ENCODE measurements at places on chromosomes 7 and 10.

DNA sequence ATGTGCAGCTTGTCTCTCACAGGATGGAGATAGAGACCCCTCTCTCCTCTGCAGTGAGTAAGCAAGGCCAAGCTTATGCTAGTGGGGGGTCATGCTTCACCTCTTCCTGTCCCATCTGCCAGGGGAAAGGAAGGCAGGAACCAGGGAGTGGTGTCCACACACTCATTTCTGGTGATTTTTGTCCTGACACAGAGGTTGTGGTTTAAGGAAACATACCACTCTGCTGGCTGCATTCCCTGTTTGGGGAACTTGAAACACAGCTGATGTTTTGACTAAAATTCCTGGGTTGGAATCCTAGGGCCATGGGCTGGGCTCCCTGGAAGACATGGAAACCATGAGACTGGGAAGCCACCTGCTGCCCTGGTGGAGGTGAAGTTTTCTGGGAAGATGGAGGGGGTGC, 21.4 kb downstream of the C10orf120 start:
- DNase-seq: no peak

DNA sequence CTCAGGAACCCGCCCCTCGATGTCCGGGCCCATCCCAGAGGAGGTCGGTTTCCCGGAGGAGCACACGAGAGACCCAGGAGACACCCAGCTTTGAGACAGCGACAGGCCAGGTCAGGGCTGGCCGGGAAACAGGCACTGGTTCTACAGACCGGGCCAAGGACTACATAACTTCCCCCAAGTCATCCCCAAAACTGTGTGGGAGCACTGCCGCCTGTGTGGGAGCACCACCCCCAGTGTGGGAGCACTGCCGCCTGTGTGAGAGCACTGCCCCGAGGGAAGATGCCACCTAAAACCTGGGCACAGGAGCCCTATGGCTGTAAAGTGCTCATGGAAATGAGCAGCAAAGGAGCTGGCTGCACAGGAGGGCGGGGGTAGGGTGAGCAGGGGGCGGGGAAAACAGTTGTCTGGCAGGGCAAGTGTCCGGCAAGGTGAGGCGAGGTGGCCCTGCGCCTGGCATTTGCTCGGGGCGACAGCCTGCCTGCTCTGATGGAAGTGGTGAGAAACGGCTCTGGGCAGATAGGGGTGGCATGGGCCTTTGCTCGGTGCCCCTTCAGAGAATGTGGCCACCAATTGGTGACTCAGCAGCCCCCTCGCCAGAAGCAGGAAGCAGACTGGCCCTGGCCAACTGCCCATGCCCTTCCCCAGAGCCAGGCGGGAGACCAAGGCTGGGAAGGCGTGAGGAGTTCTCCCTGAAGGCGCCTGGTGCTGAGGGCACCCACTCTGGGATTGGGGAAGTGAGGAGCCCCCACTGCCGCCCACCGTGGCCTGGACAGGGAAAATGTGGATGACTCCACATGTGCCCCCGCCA, 26.2 kb downstream of the PAPOLB start:
- DNase-seq: no peak

DNA sequence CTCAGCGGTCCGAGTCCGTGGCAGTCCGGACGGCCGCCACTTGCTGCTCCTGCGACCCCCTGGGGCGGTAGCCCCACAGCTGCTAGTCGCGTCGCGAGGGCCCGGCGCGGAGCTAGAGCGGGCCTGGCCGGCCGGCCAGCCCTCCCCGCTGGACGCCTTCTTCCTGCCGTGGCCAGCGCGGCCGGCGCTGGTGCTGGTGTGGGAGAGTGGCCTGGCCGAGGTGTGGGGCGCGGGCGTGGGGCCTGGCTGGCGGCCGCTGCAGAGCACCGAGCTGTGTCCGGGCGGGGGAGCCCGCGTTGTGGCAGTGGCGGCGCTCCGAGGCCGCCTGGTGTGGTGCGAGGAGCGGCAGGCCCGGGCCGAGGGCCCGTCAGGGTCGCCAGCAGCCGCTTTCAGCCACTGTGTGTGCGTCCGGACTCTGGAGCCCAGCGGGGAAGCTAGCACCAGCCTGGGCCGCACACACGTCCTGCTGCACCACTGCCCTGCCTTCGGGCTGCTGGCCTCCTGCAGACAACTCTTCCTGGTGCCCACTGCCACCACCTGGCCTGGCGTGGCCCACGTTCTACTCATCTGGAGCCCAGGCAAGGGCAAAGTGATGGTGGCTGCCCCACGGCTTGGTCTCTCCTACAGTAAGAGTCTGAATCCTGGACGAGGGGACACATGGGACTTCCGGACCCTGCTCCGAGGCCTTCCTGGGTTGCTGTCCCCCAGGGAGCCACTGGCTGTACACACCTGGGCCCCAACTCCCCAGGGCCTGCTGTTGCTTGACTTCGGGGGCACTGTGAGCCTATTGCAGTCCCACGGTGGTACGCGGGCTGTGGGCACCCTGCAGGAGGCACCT, 631 bp downstream of the HPS6 start:
- DNase-seq: peak; percentile 3

DNA sequence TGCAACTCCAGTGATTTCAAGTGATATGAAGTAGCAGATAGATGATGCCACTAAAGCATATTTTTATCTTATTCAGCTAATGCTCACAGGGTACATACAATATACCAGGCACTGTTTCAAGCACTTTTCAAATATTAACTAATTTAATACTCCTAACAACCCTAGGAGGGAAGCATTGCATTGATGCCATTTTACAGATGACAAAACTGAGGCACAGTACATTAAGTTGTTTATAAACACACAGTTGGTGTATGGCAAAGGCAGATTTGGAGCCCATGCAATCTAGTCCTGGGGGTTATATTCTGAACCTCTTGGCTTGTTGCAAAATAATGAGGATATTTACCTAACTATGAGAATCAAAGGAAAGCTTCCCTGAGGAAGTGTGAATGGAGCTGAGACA, 371.0 kb downstream of the SFMBT2 start:
- no peak for DNase-seq

DNA sequence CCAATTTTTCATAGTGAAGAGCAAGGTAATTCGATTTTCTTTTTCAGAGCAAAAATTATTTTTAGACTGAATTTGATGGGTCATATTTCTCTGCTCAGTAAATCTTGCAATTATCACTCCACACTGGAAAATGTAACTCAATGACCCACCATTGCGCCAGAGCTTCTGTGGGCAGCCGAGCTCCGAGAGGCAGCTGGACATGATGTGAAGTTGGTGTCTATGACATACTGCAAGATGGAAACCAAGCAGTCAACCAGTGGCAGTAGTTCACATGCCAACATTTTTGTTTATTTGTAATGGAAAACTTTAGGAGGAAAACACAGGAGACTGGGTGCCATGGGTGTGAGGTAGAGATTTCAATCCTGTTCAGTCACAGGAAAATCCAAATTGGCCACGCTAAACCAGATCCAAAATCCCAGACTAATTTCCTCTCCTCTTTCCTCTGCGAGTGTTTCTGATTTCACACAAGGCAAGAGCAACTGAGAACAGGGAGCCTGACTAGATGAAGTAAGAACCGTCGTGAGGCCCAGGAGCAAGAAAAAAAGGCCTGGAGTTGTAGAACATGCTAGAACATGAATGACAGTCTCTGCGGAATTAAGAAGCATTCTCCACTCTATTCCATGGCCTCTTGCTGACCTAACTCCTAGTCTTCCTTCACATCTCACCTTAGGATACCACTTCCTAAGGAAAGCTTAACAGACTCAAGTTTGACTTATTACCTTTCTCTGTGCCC, 39.3 kb downstream of the CALD1 start:
- DNase-seq: no peak
